Neural progenitor cell (in vitro differentiated cells): ENCODE measurements at places on chromosomes 4 and X.

- no peak for DNase-seq
These were observed 93.5 kb upstream of the ADAD1 start for GRCh38 chr4:122285285-122285684.

GRCh38 chr4:67101612-67102011 lies 443.7 kb downstream of the CENPC start:
- no peak for DNase-seq

DNA sequence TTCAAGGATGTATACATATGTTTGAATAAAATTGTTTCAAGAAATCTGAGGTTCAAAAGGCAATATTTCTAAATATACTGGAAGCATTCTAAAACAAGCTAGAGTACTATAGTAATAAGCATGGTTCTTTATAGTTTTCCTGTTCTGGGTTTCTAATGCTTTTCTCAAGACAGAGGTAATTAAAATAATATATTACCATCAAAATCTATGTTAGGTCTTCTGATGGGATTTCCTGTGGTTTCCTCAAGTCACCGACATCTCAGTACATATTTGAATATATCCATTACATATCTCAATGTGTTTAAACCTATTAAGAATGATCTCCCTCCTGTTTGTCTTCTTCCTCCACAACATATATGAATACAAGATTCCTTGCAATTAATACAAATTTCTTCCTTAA lies 25.6 kb downstream of the ARSJ start:
- no peak for DNase-seq

DNA sequence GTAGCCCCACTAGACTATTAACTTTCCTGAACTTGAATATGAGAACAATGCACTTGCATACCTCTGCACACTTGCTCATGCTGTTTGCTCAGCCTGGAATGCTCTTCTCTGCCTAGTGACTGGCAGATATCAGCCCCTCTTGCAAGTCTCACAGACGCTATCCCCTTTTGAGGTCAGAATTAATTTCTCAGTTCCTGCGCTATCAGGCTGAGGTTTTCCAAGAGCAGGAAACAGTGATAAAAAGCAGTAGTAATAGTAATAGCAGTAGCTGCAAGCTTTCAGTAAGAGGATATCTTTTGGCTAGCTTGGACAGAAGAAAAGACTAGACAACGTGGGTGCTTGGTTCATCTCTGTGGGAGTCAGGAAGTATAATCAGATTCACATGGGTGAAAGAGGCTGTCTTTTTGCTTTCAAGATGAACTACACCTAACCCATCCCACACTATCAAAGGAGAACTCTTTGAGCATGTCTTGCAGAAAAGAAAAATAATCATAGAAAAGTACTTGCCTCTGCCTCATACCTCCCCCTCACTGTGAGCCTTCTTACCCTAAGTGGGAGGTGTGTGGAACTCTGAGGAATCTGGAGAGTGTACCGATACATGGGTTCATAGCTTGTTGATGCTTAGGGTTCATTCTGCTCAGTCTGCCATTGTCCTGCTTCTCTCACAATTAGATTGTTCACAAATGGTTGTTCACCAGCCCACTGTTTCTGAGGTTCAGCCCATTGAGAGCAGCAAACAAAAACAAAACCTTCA lies 11.3 kb upstream of the DRP2 start:
- no peak for DNase-seq
